ENCODE measurements at places on chromosomes 2 and 18. TPM values are rescaled to one million over a fixed set of nuclear protein-coding genes. Genes with fewer than 3 reads are reported as not detected.

GRCh38 chr2:109472974-109473373, 140.8 kb downstream of the SEPTIN10 start:
- no peak for DNase-seq

The ACKR3 gene
- total RNA-seq = 14.7 TPM

DNA sequence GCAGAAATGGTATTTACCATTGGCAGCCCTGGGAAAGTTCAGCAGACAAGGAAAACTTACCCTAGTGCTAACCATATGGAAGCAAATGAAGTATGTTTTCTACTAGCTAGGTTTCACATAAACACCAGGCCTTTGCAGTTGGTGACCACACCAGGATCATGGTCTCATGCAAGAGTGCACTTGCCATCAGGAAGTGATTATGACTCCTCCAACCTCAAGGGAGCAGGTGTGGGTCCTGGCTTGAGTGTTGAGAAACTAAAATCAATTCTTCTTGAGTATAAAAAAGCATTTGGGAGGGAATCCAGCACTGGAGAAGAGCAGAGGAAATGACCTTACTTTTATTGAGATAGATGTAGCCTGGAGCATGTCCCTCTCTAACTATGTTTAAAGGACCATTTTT, 56.8 kb upstream of the SPAG16 start:
- DNase-seq = no peak

The CYP27C1 gene
- 0.72 TPM for total RNA-seq

- peak; percentile 75 for DNase-seq
Measured at GRCh38 chr2:215930505-215931253, 82.7 kb downstream of the MREG start.

The CRYGD gene
- not detected for total RNA-seq

GRCh38 chr18:48669991-48670750, 131.3 kb downstream of the CTIF start:
- DNase-seq = no peak

The ANKRD23 gene
- total RNA-seq = 6.5 TPM

DNA sequence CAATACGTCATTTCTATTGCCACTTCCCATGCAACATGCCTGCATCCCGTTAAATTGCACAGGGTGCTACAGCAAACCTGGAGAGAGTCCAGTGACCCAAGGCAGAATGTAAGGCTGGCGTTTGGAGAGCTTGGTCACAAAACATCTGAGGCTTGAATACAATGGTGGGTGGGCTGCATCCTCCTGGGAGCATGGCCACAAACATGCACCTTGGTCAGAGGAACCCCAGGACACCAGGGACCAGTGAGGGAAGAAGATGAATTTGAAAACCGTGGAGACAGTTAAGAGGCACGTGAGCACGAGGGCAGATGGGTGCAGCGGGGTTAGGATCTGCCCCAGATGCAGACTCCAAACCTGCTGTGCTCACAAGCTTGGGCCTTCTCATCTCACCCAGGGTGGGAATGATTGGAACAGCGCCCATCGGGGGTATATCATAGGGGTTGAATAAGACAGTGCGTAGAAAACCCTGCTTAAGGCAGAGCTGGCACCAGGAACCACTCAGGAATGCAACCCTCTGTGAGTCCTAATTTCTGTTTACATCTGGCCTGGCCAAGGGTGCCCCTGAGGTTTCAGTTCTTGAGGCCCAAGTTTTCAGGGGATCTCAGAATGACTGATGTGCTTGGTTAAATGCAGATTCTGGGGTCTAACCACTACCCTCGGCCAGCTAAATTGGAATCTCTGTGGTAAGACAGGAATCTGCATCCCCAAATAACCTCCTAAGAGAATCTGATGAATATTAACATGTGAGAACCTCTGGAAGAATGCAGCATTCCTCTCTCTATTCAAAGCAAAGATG, 97.2 kb downstream of the ARL4C start:
- no peak for DNase-seq

The GAREM1 gene
- 5.1 TPM for total RNA-seq

The BCL11A gene
- 10.1 TPM for total RNA-seq

- no peak for DNase-seq
Measured at GRCh38 chr2:168802859-168803725, 655 bp downstream of the NOSTRIN start.

The GALNT5 gene
- total RNA-seq = 77.8 TPM

DNA sequence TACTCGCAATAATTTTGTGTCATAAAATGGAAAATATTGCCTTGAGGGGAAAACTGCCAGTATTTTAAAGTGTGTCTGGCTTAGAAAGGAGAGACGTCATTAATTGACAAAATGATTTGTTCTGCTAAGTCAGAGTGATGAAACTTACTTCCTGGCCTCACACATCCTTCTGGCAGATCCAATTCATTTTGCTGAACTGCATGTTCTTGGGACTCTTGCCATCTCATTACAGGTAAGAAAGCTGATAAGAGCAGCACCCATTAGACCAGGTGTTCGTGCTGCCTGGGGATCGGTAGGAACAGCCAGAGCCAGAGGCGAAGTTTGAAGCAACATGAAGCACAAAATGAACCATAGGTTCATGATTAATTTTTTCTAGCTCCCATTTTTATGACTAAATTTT, 38.0 kb downstream of the KCNE4 start:
- no peak for DNase-seq

The FOXI3 gene
- 1.7 TPM for total RNA-seq

DNA sequence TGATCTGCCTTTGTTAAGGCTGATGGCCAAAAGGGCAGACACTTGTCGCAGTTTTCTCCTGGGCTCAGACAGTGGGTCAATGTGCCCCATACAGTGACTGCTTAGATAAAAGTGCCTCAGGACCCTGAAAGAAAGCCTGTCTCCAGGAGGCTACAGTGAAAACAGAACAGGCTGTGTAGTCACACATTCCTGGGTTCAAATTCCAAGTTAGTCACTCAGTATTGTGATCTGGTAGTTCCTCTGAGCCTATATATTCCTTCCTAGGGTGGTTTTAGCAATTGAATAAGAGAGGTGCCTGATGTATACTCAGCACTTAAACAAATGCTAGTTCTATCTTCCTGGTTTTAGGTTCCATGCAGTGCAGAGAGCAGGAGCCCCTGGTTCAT, 54.4 kb downstream of the RPL37A start:
- DNase-seq = no peak

GRCh38 chr2:235168174-235168979, 216.6 kb downstream of the SH3BP4 start:
- peak; percentile 10 for DNase-seq

The CXCR2 gene
- total RNA-seq = 1.7 TPM

GRCh38 chr2:9228088-9228751, 21.6 kb downstream of the ASAP2 start:
- no peak for DNase-seq

The SCYGR3 gene
- not detected for total RNA-seq

DNA sequence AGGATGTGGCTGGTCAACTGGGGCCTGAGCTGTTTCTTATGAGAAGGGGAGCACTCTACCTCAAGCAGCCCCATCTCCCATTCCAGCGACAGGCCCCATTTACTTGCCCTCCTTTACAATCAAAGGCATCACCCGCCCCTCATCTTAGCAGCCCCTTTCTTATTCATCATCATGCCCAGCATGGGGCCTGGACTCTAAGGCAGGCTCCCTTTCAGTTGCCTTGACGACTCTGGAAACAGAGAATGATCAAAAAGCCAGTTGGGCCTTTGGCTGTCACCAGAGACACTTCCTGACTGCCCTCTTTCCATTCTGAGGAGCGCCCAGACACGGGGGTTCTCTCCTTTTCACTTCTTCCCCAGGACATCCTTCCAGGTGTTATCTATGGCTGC, 11.2 kb downstream of the CELF4 start:
- no peak for DNase-seq

- DNase-seq = no peak
Measured at GRCh38 chr2:177964892-177965291, 107.7 kb downstream of the PDE11A start.

- no peak for DNase-seq
Measured at GRCh38 chr2:96604104-96604503, 34.0 kb downstream of the KANSL3 start.

DNA sequence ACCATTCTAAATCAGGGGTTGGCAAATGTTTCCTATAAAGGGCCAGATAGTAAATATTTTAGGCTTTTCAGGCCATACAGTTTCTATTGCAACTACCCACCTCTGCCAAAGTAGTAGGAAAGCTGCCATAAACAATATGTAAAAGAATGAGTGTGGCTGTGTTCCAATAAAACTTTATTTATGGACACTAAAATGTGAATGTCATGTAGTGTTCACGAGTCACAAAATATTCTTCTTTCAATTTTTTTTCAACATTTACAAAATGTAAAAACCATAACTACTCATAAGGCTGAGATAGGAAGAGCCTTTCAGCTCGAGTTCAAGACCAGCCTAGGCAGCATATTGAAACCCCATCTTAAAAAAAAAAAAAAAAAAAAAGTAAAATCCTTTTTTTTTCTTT, 13.4 kb downstream of the KCNG3 start:
- DNase-seq = no peak
